ENCODE measurements at places on chromosomes 4 and X.

DNA sequence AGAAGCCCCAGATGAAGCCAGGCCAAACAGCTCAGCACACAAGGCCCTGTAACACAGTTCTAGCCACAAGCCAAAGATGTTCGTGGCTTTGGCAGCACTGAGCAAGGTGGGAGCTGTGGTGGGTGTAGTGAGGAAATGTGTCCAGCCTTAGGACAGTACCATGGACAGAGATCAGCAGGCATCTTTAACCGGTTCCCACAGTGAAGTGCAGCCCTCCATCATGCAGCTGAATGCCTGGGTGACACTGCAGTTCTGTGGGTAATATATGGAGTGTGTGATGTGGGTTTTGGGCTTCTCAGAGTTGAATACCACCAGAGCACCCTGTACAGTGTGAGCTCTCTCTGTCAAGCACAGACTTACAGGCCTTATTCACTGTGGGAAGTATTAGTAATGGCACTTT is 6.0 kb upstream of the NEXMIF start:
- no peak for DNase-seq

- no peak for DNase-seq
Observed at GRCh38 chr4:184590196-184590595, 59.1 kb downstream of the CASP3 start.

- no peak for DNase-seq
Observed at GRCh38 chr4:173332021-173332487, 2.1 kb downstream of the HMGB2 start.

GRCh38 chr4:185740471-185740873 is 71.5 kb downstream of the SORBS2 start:
- DNase-seq = no peak

DNA sequence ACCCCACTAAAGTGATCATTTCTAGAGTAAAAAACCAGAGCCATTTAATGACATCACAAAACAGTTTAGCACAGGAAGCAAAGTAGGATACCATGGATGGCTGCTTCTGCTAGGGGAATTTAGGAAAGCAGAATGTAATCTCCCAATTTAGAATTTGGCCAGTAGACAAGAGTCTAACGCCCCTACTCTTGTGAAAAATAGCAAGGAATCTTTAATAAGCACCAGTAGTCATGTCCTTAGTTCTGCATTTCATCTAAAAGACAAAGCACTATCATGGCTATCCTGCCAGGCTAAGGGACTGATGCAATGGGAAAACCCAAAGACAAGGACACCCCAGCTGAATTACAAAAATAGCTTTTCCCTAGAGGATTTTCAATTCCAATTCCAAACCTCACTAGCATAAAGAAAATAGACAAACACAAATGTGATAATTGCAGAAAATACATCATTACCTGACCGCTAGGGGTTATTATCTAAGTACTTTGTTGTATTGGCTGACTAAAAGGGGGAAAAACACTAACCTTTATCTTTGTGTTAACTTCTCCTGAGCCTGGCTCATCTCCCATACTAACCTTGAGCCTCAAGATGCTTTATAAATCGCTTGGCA is 2.6 kb upstream of the AMMECR1 start:
- no peak for DNase-seq

DNA sequence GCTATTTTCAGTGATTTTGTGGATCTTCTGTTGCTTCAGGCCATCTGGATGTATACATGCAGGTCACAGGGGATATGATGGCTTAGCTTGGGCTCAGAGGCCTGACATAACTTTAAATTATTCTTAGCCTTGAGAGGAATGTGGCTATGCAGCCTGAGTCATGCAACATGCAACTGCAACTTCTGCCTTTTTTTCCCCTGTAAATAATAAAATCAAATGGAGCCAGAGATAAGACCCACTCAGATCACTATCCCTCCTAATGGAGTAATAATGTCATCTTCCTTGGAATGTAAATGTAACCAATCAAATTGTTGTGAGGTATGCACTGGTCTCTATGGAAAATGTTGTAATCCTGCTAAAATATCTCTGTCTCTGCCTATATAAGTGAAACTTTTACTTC is 54.9 kb downstream of the MAGEB17 start:
- DNase-seq = no peak

GRCh38 chr4:180058691-180059215 is 2184.4 kb upstream of the TENM3 start:
- DNase-seq = peak; percentile 81

- no peak for DNase-seq
Observed at GRCh38 chr4:121898150-121898549, 27.9 kb upstream of the BBS7 start.

DNA sequence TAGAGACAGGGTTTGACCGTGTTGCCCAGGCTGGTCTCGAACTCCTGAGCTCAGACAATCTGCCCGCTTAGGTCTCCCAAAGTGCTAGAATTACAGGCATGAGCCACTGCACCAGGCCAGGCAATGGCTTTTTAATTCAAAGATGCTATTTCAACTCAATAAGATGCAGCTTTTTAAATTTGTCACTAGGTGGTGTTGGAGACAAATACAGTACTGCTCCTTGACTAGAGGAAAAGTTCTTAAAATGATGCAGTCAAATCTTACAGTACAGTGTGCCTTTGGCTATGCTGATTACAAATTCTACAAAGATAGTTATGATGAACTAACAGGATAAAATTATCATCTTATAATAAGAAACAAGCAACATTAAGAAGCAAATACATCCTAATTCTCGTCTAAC is 441.1 kb downstream of the KCNIP4 start:
- DNase-seq = no peak

DNA sequence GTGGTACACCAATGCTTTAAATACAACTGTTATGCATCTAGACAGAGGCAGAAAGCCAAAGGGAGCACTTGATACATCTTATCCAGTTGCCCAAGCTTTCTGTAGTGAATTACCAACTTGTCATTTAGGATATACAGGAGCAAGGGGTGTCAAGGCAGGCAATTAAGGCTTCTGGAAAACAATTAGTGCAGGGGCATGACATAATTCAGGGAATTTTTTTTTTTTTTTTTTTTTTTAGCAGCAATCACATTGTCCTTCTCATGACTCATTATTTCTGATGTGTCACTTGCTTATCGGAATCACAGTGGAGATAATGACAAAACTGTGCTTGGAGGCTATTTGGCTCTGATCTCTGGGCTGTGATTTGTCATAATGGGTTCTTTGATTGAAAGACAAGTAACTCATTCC is 259.5 kb downstream of the ARHGAP24 start:
- no peak for DNase-seq

DNA sequence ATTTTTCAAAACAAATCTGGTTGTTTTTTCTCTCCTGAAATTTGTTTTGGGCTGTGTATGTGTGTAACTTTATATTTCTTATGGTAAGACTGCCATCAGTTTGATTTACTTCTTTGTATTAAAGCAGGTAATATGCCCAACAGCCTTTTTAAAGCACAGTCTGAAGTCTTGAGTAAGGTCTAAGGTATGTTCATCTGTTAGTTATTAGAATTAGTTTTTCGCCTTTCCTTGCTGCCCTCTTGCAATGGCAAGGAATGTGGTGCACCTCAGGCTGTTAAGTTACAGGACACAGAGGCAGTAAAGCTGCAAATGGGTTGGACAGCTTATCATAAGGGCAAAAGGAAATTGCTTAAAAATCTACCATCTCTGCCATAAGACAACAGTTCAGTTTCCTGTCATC is 71.8 kb downstream of the METTL14 start:
- no peak for DNase-seq

GRCh38 chr4:117796677-117797076 is 237.6 kb upstream of the NDST3 start:
- no peak for DNase-seq

GRCh38 chr4:15131551-15131950 is 129.3 kb downstream of the CPEB2 start:
- no peak for DNase-seq

- no peak for DNase-seq
Observed at GRCh38 chrX:69015564-69016292, 149.5 kb downstream of the PJA1 start.

DNA sequence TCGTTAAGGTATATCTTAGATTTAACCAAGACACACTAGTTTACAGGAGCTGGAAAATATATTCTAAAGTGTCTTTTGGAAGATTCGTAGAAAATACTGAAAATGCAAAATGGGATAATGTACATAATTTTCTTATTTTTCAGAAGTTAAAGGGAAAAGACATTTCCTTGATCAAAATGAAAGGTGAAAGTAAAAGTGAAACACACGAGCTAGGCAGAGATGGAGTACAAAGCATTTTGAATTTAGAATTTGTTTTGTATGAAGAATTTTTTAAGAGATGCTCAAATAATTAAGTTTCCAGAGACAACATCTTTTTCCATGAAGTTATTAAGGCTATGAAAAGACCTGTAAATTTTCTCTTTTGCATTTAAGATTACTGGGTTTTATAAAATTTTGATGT is 2192.6 kb upstream of the AGA start:
- no peak for DNase-seq

DNA sequence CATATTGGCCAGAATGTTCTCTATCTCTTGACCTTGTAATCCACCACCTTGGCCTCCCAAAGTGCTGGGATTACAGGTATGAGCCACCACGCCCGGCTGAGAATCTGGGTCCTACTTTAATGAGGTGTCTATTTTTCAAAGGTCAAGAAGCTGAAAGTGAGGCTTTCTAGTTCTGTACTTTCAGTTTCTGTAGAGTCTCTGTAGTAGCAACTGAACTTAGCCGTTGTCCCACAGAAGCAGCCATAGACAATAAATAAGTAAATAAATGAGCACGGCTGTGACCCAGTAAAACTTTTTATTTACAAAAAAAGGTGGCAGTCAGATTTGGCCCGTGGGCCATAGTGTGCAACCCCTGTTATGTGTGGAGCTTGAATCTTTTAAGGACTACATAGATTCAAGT is 92.0 kb downstream of the FNIP2 start:
- DNase-seq = no peak

GRCh38 chr4:94274912-94275311 is 67.2 kb downstream of the SMARCAD1 start:
- DNase-seq = no peak

- peak; percentile 82 for DNase-seq
Observed at GRCh38 chr4:1746265-1746691, 25.0 kb downstream of the TACC3 start.

DNA sequence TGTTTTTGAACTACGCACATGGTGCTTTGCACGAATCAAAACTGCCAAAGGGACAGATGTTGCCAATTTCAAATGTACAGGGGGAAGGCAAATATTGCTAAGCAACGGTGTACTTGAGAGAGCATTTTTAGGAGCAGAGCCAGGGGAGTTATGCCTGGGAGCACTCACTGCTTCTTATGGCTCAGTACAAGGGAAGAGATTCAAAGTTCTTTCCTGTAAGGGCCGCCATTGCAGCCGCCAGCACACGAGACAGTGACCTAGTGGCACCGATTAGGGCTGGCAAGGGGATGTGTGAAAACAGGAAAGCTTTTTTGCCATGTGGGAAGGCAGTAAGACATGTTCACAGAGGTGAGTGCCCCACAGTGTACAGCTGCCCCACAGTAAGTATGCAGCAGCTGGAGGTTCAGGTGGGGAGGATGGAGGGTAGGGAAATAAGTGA is 133.8 kb downstream of the AFF1 start:
- DNase-seq = peak; percentile 72

- no peak for DNase-seq
Observed at GRCh38 chr4:177546745-177547144, 104.5 kb upstream of the AGA start.

DNA sequence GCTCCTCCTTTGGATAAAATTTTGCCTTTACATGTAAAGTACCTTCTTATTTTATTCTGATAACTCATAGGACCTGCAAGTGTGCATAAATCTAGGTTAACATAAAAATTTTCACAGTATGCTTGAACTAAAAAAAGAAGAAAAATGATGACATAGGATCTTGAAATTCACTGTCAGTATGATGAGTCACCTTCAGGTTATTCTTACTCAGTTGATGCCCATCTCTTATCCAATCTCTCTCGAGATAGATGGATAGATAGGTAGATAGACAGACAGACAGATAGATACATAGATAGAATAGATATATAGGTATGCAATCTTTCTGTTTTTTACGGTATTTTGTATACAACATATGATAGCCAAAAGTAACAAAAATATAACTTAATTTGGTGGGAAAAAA is 485.5 kb downstream of the NAF1 start:
- no peak for DNase-seq

DNA sequence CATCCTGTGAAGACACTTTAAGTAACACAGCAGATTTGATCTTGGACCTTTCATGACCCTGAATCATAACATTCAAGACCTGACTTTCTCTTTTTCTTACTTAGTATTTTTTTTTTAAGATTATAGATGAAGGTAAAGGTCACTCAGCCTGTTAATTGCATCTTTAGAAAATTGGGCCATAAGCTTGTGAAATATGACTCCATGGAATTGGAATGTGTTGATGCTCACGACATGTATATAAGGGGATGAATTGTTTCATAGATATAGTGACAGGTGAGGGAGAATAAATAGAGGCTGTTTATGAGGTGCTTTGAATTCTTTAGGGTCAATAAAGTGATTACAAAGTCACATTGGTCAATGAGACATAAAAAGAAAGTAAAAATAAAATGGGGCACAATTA is 27.7 kb upstream of the HS3ST1 start:
- no peak for DNase-seq

DNA sequence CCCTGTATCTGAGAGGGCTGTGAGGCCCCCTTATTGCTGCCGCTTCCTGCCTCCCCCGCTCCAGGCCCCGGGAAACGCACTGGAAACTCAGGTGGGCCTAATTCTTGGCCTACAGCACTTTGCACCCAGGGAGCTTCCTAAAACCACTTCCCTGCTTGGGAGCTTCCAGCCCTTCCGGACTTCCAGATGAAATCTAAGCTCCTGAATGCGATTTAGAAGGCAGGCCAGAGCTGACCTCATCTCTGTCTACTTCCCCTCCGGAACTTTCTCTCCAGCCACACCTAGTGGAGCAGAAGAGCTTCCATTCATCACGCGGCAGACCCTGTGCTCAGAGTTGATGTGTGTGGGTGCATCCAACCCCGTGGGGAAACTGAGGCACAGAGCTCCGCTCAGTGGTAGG is 84.2 kb downstream of the SORCS2 start:
- peak; percentile 83 for DNase-seq

DNA sequence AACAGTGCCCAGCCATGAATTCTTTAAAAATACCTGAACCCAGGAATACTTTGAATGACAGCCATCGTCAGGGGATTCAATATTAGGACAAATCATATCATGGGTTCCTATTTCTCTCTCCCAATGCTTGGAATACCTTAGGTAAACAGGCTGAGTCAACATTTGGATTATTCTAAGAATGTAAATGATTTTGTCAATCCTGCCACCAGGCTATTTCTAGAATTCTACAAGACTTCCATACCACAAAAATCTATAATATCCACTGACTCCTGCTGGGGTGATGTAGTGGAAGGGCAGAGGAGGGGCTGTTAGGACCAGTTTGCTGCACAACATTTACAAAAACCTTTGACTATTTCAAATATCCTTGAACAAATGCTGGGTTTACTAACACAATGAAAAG is 65.2 kb downstream of the IGFBP7 start:
- DNase-seq = no peak

- DNase-seq = no peak
Observed at GRCh38 chr4:138241281-138242075, 671 bp downstream of the SLC7A11 start.

- no peak for DNase-seq
Observed at GRCh38 chr4:128451270-128451905, 163.8 kb upstream of the PGRMC2 start.
